ENCODE measurements at places on chromosomes 5 and 9. TPM values are rescaled to one million over a fixed set of nuclear protein-coding genes. Genes with fewer than 3 reads are reported as not detected.

The PCDHGA1 gene
- total RNA-seq: 1.3 TPM

The TLX3 gene
- not detected for total RNA-seq

The TMEFF1 gene
- total RNA-seq: 0.81 TPM

The ADAMTS6 gene
- 25.2 TPM for total RNA-seq

The FBXL7 gene
- total RNA-seq: 32.1 TPM

The SNCB gene
- total RNA-seq: not detected
